ENCODE measurements at places on chromosomes 11 and 22.

- DNase-seq: no peak
Observed at GRCh38 chr11:31714840-31715239, 96.3 kb downstream of the PAX6 start.

DNA sequence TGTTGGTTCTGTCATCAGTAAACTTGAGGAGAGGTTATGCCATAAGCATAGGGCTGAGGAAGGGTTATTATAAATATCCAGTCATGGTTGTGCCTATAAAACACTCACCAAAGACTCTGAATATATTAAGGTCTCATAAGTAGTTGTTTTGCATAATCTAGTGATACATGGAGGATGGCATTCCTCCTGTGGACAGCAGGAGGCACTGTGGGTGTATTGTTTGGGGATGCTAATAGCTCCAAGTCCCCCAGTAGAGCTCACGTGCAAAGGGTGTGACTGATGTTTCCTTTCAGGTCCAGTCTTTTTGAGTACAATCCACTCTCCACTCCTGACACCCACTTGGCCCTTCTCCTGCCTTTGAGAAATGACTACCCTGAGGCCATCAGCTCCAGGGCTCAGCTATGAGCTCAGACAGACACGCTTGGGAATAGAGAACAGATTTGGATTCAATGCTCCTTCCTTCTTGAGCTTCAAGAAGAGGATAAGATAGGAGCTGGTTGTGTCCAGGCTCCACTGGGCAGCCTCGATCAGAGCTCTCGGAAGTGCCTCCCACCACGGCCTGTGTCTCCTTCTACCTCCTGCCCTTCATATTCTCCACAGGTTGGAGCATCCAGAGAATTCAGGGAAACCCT is 85.2 kb upstream of the IGLL5 start:
- DNase-seq: no peak

GRCh38 chr11:65808744-65809341 is 22.0 kb downstream of the OVOL1 start:
- DNase-seq: no peak

DNA sequence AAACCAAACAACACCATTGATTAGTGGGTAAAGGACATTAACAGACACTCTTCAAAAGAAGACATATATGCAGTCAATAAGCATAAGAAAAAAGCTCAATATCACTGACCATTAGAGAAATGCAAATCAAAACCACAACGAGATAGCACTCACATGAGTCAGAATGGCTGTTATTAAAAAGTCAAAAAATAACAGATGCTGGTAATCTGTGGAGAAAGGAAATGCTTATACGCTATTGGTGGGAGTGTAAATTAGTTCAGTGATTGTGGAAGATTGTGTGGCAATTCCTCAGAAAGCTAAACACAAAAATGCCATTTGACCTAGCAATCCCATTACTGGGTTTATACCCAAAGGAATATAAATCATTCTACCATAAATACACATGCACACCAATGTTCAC is 182.6 kb downstream of the TRPC6 start:
- DNase-seq: peak; percentile 2
